NCI-H1417 (cell line): ENCODE measurements at places on chromosomes 2 and 18.

- peak; percentile 81 for DNase-seq
Observed at GRCh38 chr2:207796585-207797350, 27.1 kb upstream of the FZD5 start.

DNA sequence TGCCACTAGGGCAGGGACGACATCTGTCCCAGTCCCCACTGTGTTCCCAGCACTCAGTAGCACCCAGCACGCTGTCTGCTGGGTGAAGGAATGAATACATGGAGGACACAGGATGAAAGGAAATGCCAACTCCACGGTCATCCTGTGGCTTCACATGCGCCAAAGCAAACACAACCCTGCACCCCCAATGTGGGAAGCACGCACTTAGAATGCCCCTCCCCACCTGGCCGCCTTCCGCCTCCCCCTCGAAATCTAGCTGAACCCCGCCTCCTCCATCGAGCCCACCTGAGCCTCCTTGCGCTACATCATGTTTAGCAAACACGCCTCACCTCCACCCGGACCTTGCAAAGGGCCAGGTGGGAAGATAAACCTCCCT, 33.9 kb downstream of the ADCY3 start:
- DNase-seq, result no peak

- no peak for DNase-seq
Observed at GRCh38 chr18:23114911-23115310, 20.4 kb upstream of the CABLES1 start.

GRCh38 chr18:23943903-23944624, 70.5 kb upstream of the TTC39C start:
- no peak for DNase-seq

DNA sequence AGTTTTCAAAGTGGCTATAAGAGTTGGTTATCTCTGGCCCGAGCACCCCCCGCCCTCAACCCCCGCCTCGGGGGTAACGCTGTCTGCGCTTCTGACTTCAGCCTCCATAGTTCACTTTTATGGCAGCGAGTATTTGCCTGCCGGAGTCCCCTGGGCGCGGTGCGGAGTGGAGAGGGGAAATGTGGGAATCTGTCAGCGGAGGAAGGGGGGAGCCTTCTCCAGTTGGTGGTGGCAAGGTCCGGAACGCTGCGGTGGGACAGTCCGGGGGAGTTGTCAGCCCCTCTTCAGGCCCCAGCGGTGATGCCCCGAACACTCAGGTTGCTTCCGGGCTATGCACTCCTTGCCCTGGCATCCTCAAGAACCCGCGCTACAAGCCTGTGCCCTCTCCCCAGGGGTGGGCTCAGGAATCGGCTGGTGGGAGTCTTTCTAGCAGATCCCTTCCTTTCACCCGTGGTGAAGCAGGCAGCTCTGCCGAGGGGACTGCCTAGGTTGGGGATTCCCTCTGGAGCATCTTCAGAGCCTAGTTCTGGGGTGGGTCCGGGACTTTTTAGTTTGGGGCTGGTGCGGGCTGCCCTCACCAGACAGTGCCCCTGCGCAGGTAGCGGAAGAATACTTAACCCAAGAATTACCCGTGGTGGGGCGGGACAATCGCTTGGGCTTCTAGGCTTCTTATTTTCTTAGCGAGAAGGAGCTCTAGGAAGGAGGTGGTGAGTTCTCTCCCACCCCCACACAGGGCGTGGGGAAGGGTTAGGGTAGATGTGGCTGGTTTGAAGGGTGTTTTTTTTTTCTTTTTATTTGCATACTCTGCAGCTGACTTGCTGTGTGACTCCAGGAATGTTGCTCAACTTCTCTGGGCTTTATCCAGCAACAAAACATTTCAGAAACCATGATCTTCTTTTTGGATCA, 1.6 kb downstream of the ATOH8 start:
- DNase-seq, result no peak
